ENCODE measurements at places on chromosomes 5 and 9.
A peak's percentile ranks its signal among the peaks of the same experiment; 100 is the strongest.

DNA sequence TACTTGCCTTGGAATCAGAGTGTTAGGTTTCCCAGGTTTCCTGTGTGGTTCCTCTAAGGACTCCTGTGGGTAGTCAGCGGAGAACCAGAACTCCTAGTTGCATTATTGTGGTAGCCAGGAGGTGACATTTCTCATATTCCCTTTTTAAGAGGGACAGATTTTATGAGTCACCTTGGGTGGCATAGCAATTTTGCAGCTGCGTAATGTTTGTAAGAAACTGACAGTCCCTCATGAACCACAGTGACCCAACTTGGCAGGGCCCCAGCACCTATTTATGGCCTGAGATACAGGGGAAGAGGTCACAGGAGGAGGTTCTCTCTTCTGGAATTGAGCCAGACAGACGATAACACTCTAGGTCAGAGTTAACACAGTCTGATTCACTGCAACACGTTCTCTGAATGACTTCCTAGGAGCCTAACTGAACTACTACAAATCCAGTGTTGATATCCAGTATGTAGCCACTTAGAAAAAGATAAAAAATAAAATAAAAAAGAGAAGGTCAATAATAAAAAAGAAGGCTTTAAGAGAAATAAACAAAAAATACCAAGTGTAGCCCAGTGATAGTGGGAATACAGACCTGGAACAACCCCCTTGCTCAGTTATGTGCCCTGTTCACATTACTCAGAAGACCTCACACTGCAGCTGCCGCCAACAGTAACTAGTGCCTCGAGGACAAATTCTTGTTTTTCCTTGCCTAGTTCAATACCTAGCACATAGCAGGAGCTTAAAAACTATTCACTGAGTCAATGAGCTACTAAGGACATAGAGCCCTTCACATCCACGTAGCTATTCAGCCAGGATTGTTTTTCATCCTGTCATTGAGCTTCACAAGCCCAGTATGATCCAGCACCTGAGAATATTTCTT lies 50.7 kb upstream of the VLDLR start:
- peak; percentile 60 for DNase-seq
- H3K4me1 ChIP-seq, result peaks cover 4% of the 10 kb centered on the region
- H3K4me3 ChIP-seq, result no peak overlapping the region
- no peak overlapping the region for H3K27ac ChIP-seq

- no peaks in the 10 kb centered on the region for H3K27me3 ChIP-seq
- H3K4me3 ChIP-seq, result no peak overlapping the region
- no peak overlapping the region for H3K27ac ChIP-seq
- H3K4me1 ChIP-seq, result peaks cover 28% of the 10 kb centered on the region
- no peaks in the 10 kb centered on the region for H3K36me3 ChIP-seq
Observed at GRCh38 chr5:180289433-180289832, 2.5 kb downstream of the MAPK9 start.

GRCh38 chr5:63025679-63026078 lies 447.1 kb downstream of the LRRC70 start:
- H3K27ac ChIP-seq, result no peak overlapping the region
- no peak for DNase-seq
- no peak overlapping the region for H3K4me3 ChIP-seq
- no peaks in the 10 kb centered on the region for H3K27me3 ChIP-seq

DNA sequence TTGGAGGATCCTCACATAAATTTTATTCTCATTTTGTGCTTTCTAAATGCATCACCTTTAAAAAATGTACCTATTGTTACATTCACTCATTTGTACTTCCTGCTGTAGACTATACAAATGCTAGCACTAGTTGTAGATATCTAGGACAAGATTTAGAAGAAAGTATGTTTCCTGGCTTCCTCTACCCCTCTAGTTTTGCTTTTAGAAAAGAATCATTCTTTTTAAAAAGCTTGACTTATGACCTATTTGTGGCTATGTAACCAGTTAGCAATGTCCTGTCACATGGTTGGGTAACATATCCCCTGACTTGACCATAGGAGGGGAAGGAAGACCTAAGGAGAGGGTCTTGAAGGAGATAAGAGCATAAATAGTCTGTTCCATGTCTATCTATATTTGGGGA lies 13.3 kb downstream of the CAMK4 start:
- no peak overlapping the region for H3K27ac ChIP-seq
- no peaks in the 10 kb centered on the region for H3K27me3 ChIP-seq
- no peaks in the 10 kb centered on the region for H3K4me1 ChIP-seq

DNA sequence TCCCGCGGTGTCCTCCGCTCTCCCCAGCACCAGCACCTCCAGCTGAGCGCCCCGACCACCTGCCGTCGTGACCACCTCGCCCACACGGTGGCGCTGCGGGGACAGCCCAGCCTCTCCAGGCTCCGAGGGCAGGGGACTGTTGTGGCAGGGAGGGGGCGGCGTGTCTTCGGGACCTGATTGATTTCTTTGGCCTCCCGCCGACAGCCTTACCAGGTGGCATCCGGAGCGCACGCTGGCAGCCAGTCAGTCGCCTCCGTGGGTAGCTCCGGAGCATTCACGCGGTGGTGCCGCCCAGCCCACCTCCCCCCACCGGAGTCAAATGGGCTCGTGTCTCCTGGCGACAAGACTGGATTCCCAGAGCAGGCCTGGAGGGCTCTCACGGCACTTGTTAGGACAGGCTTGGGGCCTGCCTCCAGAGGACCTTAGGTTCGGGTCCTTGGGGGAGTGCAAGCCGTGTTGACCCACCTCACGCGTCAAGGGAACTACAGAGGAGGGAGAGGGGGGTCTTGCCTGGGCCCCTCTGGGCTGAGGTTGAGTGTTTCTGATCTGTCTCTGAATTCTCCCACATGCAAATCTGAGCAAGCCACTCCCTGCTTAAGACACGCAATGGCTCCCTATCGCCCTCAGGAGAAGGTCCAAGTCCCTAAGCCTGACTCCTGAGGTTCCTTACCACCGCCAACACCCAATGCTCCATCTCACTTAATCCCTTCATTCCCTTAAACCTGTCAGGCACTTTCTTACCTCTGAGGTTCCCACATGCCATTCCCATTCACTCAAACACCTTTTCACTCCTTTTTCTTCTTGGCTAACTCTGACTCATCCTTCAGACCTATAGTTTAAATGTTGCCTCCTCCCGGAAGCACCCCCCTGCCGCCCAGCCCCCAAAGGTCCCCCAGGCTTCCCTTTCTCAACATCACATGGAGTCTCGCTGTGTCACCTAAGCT lies 51.2 kb upstream of the GGTA1 start:
- peak overlapping the region; percentile 21 for H3K27ac ChIP-seq
- peak; percentile 83 for DNase-seq
- no peaks in the 10 kb centered on the region for H3K36me3 ChIP-seq
- no peak overlapping the region for H3K4me3 ChIP-seq
- H3K27me3 ChIP-seq, result no peaks in the 10 kb centered on the region

Data from upper lobe of left lung (tissue), 6 donors.